Left ventricle myocardium inferior (tissue), 1 donor: ENCODE measurements at places on chromosomes 2 and 18. TPM values are rescaled to one million over a fixed set of nuclear protein-coding genes. Genes with fewer than 3 reads are reported as not detected.

The CYP1B1 gene
- total RNA-seq: 17.7 TPM

The ASB18 gene
- 11.3 TPM for total RNA-seq

The TWIST2 gene
- 2.7 TPM for total RNA-seq

The MAP2 gene
- 6.2 TPM for total RNA-seq

- no peak for DNase-seq
These were observed 17.6 kb downstream of the PRKCE start for GRCh38 chr2:45669032-45669486.

GRCh38 chr2:67854103-67854743 lies 208.6 kb downstream of the C1D start:
- no peak for DNase-seq
